Muscle of arm (tissue), 14 donors: ENCODE measurements at places on chromosomes 2 and 18. TPM values are rescaled to one million over a fixed set of nuclear protein-coding genes. Genes with fewer than 3 reads are reported as not detected.

FKBP1B gene
- 4.6 TPM for polyA plus RNA-seq

SNTG2 gene
- 0.45 TPM for polyA plus RNA-seq

NEB gene
- 698 TPM for polyA plus RNA-seq

CYS1 gene
- polyA plus RNA-seq: 10.6 TPM

PTPRN gene
- not detected for polyA plus RNA-seq

TXNDC2 gene
- polyA plus RNA-seq: not detected

CENPA gene
- polyA plus RNA-seq: 6.2 TPM

ABCA12 gene
- not detected for polyA plus RNA-seq

SERPINB4 gene
- polyA plus RNA-seq: not detected

- DNase-seq: no peak
Measured at GRCh38 chr18:59907660-59908059, 7.9 kb downstream of the PMAIP1 start.

DNA sequence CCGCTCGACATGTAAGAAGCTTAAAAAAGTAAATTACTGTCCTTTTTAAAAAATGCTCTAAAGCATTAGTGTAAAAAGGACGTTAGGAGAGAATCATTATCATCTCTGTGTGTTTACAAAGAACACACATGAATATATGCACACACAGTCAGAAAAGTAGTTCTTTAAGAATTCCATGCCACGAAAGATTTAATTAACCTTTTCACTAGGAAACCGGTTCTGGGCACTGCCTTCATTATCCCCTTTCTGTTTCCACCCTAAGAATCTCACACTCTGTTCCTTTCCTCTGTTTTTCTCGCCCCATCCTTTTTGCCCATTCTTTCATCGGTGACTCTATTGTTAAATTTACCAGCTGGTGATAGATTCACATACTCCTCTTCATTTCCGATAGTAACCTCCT, 338.6 kb downstream of the DCC start:
- no peak for DNase-seq

DNA sequence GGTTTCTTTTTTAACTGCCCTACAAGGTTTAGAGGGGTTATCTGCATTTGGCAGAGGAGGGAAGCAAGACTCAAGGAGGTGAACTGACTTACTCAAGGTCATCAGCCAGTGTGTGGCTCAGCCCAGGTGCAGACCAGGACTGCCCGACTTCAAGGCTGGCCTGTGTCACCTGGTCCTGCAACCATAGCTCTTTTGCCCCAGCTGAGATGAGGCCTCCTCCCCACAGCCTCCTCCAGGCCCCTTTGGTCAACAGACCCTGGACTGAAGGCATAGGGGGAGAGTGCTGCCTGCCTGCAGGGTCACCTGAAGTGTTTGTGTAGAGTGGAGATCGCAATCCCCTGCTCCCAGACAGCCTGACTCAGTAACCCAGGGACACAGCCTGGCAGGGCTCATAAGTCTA, 168.5 kb upstream of the GLI2 start:
- DNase-seq: no peak

GRCh38 chr18:45976974-45977373, 9.8 kb upstream of the EPG5 start:
- DNase-seq: no peak

- DNase-seq: no peak
Measured at GRCh38 chr2:48319863-48320262, 210.1 kb upstream of the STON1 start.

DNA sequence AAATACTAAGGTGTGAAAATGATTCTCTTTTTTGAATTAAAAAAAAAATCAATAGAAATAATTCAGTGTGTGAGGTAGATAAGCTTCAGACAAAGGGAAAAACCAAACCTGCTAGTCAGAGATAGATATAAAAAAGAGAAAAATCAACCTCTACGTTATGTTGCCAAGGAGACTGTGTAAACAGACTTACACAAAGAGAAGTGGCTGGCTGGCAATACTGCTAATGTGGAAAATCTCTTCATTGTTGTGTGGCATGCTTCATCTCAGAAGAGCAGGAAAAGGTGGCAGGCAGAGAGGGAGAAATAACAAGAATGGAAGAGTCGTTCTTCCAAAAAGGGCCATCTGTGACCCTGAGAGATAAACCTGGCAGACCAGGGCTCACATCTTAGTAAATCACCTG, 200.8 kb downstream of the SLC8A1 start:
- DNase-seq: peak; percentile 25

GRCh38 chr2:175766880-175767279, 235.2 kb downstream of the LNPK start:
- DNase-seq: no peak

- DNase-seq: no peak
Measured at GRCh38 chr2:108460345-108461037, 11.5 kb downstream of the GCC2 start.

DNA sequence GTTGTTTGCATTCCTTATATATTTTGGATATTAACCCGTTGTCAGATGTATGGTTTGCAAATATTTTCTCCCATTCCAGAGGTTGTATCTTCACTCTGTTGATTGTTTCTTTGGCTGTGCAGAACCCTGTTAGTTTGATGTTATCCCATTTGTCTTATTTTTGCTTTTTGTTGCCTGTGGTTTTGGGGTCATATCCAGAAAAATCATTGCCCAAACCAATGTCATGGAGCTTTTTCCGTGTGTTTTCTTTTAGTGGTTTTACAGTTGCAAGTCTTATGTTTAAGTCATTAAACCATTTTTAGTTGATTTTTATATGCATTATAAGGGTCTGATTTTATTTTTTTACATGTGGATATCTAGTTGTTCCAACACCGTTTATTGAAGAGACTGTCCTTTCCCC, 35.8 kb downstream of the PPIG start:
- no peak for DNase-seq

DNA sequence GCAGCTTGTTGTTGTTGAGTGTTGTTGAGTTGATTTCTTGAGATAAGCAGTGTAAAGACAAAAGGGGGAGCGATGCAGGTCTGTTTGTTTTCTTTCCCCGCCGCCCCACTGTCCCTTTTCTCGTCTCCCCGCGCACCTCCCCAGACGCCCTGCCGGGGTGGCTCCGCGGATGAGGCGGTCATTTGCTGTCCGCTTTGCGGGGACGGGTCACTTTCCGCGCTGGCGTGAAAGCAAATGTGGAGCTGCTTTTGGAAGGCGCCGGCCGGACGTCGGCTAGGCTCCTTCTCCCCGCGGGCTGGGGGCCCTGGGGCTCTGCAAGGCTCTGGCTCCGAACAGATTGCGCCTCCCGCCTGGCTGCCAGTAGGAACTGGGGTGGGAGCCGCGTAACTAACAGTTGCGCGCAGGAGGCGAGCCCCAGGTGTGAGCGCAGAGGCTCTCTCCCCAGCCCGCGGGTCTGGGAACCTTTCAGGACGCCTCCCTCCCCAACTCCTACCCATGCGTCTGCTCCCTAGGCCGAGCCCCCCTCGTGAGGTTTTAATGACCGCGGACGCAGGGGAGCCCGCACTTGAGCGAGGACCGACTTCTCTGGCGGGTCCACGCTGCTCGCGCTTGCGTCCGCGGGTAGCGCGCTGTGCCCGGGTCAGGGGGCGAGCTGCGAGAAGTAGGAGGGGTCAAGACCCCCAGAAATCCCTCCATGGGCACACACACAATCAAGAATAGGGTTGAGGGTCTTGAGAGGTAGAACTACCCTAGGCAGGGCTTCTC, 146.6 kb downstream of the MEIS1 start:
- no peak for DNase-seq

- no peak for DNase-seq
Measured at GRCh38 chr2:198630384-198630783, 826.0 kb downstream of the PLCL1 start.

DNA sequence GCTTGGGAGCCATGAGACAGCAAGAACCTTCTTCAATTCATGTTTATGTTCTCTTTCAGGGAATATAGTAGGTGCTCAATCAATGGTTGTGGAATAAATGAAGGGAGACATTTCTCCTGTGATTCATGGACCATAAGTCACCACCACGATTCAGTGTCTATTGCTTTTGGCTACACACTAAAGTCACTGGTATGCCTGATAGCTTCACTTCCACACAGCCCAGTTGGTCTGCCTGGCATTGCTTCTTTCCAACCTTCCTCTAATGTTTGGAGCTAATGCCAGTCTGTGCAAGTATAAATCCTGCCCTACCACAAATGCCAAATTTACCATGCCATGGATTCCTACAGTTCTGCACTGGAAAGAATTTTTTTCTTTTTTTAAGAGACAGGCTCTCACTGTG, 1.3 kb upstream of the CXCR1 start:
- no peak for DNase-seq

- DNase-seq: no peak
Measured at GRCh38 chr2:76446872-76447271, 736.2 kb upstream of the GCFC2 start.

DNA sequence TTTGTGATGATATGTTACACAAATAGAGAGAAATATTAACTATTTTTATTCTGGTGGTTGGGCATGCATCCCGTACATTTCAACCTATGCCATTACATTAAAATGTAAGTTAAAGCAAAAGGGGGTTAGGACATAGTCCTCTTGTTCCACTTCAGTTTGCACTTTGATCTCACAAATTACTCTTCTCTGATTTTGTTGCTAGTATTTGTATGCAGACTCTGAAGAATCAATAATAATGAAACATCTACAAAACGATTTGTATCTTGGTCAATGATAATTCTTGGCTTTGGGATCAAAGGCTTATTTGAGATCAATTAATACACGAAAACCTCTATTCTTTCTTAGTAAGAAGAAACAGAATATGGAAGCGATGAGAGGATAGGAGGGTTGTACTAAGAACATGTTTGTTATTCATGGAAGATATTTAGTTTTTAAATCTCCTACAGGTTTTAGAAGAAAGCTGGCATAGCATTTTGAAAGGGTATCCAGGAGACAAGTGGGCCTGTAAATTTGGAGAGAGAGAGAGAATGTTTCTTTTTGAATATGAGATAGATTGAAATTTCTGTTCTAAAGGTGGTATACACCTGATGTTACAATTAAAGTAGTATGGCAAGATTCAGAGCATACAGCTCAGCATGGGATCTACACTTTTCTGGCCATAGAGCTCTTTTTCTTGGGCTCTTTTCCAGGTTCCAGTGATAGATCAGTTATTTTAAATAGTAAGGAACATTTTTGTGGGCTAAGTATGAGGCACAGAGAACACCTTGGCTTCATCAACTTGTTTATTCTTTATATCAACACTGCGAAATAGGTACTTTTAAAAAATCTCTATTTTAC, 347.9 kb downstream of the PTPRM start:
- DNase-seq: no peak

DNA sequence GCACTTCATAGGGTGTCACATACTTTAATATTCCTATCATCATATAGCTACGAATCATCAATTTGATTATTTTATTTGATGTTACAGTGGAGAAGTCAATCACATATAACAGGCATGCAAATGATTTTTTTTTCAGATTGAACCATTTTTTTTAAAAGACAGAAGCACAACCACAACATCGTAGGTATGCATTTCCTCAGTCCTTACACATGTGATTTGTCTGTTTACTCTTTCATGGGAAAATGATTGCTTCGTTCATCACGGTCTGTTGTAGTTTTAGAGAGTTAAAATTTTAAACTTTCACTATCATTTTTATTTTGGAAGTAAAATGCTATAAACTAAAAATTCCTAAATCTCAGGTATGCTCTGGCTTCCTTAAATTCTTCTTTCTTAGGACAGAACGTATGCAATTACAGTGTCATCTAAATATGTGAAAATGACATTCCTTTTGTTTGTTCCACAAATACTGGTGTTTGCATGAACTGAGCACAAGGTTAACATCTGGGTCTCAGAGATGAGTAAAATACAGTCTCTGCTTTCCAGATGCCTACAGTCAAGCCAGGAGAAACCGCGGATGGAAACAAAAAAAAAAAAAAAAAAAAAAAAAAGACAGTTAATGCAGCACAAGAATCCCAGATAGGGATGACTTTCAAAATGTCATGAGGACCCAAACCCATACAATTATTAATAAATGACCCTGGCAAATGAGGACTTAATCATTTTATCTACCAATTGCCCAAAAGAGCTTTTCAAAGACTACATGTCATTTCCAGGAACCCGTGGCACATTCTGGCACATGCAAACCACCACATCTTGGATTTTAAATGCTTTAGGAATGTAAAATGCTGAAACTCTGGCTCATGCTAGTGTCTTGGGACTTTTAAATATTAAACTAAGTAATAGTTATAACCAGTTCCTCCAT, 201.2 kb downstream of the LRP1B start:
- peak; percentile 10 for DNase-seq

DNA sequence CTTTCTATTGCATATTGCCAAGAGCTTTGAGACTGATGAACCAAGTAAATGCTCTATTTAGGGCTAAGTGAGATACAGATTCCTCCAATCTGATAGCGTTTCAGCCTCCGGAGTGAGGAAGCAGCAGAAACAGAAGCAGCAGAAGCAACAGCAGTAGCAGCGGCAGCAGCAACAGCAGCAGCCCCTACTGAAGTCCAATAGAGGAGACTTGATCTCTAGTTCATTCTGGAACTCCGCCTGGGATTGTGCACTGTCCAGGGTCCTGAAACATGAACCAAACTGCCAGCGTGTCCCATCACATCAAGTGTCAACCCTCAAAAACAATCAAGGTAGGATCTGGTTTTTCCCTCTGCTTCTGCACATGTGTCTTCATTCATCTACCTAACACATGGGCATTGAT, at the start of gene DPP10:
DPP10 (plus strand) TSS at position 132 of the 400 bp plus-strand sequence.
- peak; percentile 64 for DNase-seq

DNA sequence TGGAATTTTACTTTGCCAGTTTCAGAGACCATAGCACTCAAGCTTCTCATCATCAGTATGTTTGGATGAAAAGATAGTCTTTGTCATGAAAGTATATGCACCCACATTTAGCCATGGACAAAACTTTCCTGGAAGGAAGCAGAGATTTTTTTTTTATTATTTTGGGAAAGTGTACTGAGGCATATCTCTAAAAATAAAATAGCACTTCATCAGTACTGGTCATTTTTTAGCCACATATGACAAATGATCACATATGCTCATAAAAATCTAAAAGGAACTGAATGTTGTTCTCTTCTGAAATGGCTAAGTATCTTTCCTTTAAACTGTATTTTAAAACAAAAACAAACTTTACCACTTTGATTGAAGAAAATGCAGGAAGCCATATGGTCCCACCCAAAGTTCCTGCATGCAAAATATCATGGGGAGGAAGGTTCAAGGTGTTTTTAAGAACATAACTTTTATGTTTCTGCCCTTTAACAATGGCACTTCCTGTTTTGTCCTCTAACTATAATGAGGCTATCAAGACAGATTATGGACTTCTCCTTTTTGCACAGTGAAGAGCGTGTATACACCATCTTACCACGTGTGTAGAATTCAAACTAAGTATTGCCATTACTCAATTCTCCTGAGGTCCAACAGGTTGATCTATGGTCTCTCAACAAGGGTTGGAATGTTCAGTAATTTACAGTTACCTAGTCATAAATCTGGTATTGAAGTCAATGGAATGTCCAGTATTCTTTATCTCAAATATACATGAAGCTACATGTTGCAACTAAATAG, 77.1 kb upstream of the SLC39A10 start:
- DNase-seq: no peak

GRCh38 chr2:74530239-74531187, 780 bp downstream of the HTRA2 start:
- DNase-seq: peak; percentile 34

- DNase-seq: no peak
Measured at GRCh38 chr2:217286833-217287232, 427.0 kb upstream of the TNP1 start.
